Thyroid gland (tissue), 4 donors: ENCODE measurements at places on chromosomes 5 and 9. TPM values are rescaled to one million over a fixed set of nuclear protein-coding genes. Genes with fewer than 3 reads are reported as not detected.

The FBLL1 gene
- not detected for total RNA-seq

DNA sequence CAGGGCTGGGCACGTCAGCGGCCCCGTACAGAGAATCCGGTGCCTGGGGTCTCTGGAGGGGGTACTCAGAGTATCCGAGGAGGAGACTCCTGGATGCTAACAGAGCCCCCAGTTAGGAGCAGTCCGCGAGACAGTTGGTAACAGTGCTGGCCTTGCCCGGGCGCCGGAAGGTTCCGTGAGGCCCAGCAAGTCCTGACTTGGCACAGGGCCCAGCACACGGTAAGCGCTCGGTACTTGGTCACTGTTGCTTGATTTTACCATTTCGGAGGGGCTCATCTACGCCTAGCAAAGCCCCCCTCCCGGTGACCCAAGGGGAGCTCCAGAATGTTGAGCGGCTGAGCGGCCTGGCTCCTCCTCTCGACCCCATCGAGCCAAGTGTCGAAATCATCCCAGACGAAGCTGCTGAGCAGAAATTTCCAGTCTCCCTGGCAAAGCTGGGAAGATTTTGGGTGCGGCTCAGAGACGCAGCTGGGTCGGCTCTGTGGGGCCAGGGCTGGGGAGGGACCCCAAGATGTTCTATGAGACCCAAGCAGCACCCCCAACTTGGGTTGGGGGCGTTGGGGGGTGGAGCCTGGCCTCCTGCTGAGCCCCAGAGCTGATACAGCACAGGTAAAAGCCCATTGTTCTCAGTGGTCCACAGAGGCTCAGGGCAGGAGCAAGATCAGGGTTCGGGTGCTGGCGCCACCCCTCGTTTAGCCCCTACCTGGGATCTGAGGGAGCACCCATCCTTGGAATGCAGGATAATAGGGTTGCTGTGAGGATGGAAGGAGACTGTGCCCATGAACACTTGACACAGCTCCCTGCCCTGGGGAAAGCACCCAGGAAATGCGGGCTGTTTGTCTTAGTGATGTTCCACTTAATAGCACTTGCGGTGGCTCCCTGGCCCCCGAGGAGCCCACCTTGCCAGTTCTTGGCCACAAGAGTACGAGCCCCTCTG lies 137.2 kb downstream of the C9orf50 start:
- H3K4me3 ChIP-seq = no peak overlapping the region
- H3K36me3 ChIP-seq = no peaks in the 10 kb centered on the region
- H3K4me1 ChIP-seq = peaks cover 74% of the 10 kb centered on the region

GRCh38 chr9:37769306-37769705 lies 15.6 kb downstream of the EXOSC3 start:
- H3K27me3 ChIP-seq = no peaks in the 10 kb centered on the region
- DNase-seq = no peak
- no peak overlapping the region for H3K4me3 ChIP-seq
- no peak overlapping the region for H3K27ac ChIP-seq
- H3K4me1 ChIP-seq = no peaks in the 10 kb centered on the region

GRCh38 chr9:16207161-16207560 lies 654.3 kb downstream of the CCDC171 start:
- no peak overlapping the region for H3K27ac ChIP-seq
- H3K36me3 ChIP-seq = no peaks in the 10 kb centered on the region
- H3K4me3 ChIP-seq = no peak overlapping the region
- H3K27me3 ChIP-seq = no peaks in the 10 kb centered on the region

GRCh38 chr5:128528637-128529255 lies 9.3 kb downstream of the FBN2 start:
- H3K27ac ChIP-seq = no peak overlapping the region
- DNase-seq = no peak
- H3K27me3 ChIP-seq = no peaks in the 10 kb centered on the region
- H3K4me1 ChIP-seq = no peaks in the 10 kb centered on the region
- no peaks in the 10 kb centered on the region for H3K36me3 ChIP-seq
- H3K4me3 ChIP-seq = no peak overlapping the region

GRCh38 chr9:16825971-16826625 lies 44.4 kb downstream of the BNC2 start:
- no peak for DNase-seq
- H3K27me3 ChIP-seq = peaks cover 11% of the 10 kb centered on the region
- H3K4me1 ChIP-seq = peaks cover 7% of the 10 kb centered on the region
- no peaks in the 10 kb centered on the region for H3K36me3 ChIP-seq
- H3K4me3 ChIP-seq = no peak overlapping the region
- no peak overlapping the region for H3K27ac ChIP-seq

GRCh38 chr9:106758911-106759310 lies 104.1 kb upstream of the ZNF462 start:
- H3K4me3 ChIP-seq = no peak overlapping the region
- no peaks in the 10 kb centered on the region for H3K36me3 ChIP-seq
- H3K27me3 ChIP-seq = no peaks in the 10 kb centered on the region
- H3K27ac ChIP-seq = no peak overlapping the region
- DNase-seq = no peak

DNA sequence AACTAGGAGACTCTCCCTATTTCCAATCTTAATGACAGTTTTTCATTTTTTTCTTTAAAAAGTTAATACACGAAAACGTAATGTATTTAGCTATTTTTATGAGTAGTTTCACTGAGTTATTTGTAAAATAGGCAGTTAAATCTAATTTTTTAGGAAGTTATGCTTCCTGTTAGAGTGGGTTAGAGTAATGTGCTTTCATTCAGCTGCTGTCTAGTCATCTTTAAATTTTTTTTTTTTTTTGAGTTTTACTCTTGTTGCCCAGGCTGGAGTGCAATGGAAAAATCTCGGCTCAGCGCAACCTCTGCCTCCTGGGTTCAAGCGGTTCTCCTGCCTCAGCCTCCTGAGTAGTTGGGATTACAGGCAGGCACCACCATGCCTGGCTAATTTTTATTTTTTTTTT lies 34.0 kb downstream of the CDC42SE2 start:
- no peaks in the 10 kb centered on the region for H3K27me3 ChIP-seq
- H3K4me1 ChIP-seq = no peaks in the 10 kb centered on the region
- DNase-seq = no peak
- H3K4me3 ChIP-seq = no peak overlapping the region
- H3K36me3 ChIP-seq = no peaks in the 10 kb centered on the region

The TYRP1 gene
- not detected for total RNA-seq

- peaks cover 5% of the 10 kb centered on the region for H3K4me1 ChIP-seq
- H3K27me3 ChIP-seq = no peaks in the 10 kb centered on the region
- DNase-seq = no peak
- peaks cover 17% of the 10 kb centered on the region for H3K36me3 ChIP-seq
Observed at GRCh38 chr5:77437194-77437593, 54.9 kb downstream of the WDR41 start.

DNA sequence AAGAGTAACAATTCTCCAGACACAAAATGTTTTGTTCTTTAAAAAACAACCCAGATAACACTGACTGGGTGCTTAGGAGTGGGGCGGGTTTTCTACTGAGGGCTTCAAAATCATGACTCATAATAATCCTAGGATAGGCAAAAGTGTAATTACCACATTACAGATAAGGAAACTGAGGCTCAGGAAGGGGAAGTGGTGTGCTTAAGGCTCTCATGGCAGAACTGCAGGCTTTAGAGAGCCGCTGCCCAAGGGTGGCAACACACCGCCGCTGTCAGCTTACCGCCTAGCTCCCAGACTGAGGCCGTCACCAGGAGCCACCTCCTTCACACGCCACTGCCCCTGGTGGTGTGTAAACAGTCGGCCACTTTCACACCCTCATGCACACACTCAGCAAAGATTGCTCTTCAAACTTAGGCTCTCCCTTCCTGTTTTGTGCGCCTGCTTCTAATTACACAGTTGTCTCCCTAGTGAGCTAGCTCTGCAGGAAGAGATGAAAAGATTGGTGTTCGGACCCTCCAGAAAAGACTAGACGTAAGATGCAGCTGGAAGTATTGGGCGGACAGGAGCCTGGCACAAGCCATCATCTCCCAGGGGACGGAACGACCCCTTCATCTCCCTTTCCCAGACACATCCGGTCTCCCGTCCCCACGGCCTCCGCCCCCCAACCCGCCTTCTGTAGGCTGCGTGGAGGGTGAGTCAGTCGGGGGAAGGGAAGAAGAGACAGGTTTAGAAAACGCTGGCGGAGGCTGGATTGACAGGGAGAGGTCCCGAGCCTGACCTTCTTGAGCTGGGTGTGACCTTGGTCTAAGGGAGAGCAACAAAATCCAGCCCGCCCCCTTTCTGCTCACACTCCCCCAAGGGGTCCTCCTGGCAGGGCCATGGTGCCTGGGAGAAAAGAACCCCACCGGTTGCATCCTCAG lies 162.7 kb downstream of the SYK start:
- DNase-seq = peak; percentile 94
- no peaks in the 10 kb centered on the region for H3K27me3 ChIP-seq
- peak overlapping the region; percentile 99 for H3K27ac ChIP-seq
- H3K4me3 ChIP-seq = no peak overlapping the region

The SLC6A19 gene
- total RNA-seq = not detected
